ENCODE measurements at places on chromosomes 12 and 14.

DNA sequence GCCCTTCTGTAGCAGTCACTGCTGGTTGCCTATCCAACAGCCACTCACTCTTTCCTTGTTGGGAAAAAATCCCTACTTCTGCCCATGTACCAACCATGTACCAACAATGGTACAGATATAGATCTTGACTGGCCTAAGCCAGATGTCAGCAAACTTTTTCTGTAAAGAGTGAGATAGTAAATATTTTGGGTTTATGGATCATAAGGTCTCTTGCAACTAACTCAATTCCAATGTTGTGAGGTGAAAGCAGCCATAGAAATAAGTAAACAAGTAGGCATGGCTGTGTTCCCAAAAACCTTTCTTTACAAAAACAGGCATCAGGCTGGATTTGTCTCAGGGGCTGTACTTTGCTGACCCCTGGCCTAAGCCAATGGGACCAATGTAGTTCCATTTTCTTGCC is 73.5 kb downstream of the ARMH4 start:
- DNase-seq: no peak

DNA sequence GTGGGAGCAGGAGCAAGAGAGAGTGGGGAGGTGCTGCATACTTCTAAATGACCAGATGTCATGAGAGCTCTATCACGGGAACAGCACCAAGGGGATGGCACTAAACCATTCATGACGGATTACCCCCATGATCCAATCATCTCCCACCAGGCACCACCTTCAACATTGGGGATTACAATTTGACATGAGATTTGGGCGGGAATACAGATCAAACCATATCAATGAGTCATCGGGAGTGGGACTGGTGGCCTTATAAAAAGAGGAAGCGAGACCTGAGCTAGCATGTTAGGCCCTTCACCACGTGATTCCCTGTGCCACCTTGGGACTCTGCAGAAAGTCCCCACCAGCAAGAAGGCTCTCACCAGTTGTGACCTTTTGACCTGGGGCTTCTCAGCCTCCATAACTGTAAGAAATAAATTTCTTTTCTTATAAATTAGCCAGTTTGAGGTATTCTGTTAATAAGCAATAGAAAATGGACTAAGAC is 28.7 kb downstream of the COX8C start:
- DNase-seq: peak; percentile 88

DNA sequence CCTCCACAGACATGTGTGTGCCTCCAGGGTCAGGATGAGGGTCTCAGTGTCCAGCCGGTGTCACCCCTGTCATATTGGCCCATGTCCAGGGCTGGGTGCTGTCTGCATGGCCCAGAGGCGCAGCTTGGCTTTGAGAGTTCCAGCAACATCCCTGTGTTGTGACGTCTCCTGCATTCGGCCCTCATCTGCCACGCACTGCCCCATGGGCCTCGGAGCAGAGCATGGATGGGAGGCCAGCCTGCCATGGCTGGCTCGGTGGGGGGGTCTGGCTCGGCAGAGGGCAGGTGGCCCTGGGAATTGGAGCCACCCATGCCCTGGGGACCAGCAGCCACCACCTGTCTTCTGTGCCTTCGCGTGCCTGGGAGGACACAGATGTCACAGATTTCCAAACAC is 10.8 kb upstream of the TEX22 start:
- DNase-seq: no peak

GRCh38 chr12:50192908-50193307 is 25.7 kb upstream of the CERS5 start:
- no peak for DNase-seq

GRCh38 chr12:51450806-51451205 is 26.2 kb downstream of the SLC4A8 start:
- DNase-seq: no peak

- DNase-seq: no peak
These were observed 3.0 kb downstream of the NAB2 start for GRCh38 chr12:57091638-57092528.

GRCh38 chr14:76917158-76917596 is 91.0 kb downstream of the LRRC74A start:
- DNase-seq: no peak

Measured in RPMI8226 (cell line).